D341Med (cell line): ENCODE measurements at places on chromosomes 6 and 20.

DNA sequence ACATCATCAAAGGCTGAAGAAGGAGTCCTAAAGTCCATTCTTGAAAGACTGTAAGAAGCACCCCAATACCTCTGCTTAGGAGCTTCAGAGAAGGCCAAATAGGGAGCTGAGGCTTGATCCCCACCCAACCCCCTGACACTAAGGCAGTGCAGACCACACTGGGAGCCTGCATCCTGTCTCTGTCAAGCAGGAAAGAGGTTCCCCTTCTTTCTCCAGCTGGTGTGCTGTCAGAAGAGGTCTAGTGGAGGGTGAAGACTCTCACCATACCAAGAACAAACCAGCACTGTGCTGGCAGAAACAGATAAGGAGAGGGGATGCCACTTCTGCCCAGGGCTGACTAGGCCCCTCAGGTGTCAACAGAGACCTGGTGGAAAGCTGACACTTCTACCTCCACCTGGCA, 19.9 kb downstream of the GZF1 start:
- no peak for DNase-seq

GRCh38 chr20:51095633-51096521, 73.0 kb upstream of the KCNG1 start:
- DNase-seq: no peak

- peak; percentile 65 for DNase-seq
These were observed 727 bp downstream of the EDEM2 start for GRCh38 chr20:35146299-35146919.

- DNase-seq: no peak
These were observed 602.5 kb upstream of the CDH4 start for GRCh38 chr20:60649541-60649940.

GRCh38 chr6:13478525-13478966, 8.9 kb downstream of the GFOD1 start:
- DNase-seq: no peak
